NCI-H1436 (cell line): ENCODE measurements at places on chromosomes 1 and 21.

- DNase-seq = no peak
Observed at GRCh38 chr1:207397525-207397926, 56.6 kb upstream of the CR2 start.

DNA sequence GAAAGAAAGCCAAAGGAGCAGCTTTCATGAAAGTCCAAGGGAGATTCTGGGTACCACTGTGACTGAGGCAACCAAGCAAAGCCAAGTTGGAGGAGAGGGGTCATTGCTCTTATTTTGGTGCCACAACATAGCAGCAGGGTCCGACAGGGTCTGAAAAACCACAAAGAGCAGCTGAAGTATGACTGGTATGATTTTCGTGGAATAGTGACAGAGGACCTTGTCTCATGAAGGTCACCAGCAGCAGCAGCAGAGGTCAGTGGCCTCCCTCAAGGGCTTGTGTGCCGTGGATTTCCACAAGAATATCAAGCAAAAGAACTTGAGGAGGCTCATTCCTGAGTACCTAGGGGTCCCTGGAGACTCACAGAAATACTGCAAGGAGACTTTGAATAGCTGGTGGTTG is 160.9 kb upstream of the SYT6 start:
- no peak for DNase-seq

DNA sequence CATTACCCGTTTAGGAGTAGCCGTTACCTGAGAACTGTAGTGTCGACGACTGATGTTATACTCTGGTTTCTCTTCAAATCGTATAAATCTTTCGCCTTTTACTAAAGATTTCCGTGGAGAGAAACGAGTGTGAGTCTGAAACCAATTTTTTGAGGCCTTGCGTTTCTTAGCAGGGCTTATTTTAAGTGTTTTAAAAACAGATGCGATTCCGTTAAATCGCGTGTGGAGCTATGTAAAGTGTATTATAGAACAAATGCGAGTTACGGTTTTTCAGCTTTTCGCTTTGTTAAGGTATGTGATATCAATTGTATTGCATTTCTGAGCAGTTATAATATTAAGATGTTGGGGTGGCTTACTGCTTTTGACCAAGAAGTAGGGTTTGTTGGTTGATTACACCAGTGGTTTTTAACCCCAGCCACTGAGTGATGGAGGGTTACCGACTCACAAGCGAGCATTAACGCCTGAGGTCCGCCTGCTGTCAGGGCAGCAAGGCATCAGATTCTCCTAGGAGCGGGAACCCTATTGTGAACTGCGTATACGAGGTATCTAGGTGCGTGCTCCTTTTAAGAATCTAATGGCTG is 18.0 kb downstream of the KIAA2013 start:
- DNase-seq = peak; percentile 96

DNA sequence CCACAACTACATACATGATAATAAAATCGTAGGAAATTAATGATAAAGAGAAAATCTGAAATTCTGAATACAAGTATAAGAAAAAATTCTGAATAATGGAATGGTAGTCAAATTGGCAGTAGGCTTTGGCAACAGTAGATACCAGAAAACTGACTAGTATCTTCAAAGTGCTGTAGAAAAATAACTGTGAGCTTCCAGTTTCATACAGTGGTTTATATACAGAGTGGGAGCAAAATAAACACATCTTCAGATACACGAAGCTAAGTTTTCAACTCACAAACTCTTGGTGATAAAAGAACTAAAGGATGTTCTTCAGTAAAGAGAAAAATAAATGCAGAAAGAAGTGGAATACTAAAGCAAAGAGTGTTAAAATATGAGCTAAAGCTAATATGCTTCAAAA is 173.4 kb downstream of the PPP1R12B start:
- DNase-seq = no peak

DNA sequence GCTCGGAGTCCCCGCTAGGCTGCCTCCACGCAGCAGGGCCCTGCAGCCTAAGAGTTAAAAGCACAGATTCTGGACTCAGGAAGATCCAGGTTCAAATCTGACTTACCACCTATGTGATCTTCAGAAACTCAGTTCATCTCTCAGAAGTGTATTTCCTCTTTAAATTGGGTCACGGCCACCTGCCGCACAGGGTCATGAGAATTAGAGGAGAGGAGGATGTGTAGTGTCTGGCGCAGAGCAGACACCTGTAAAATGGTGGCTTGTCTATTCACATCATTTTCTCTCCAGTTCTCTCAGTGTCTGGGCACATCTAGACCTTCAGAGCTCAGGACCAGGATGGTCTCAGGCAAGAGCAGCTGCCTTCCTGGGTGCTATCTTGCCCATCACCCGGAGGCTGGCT is 45.8 kb downstream of the PTPRF start:
- no peak for DNase-seq

DNA sequence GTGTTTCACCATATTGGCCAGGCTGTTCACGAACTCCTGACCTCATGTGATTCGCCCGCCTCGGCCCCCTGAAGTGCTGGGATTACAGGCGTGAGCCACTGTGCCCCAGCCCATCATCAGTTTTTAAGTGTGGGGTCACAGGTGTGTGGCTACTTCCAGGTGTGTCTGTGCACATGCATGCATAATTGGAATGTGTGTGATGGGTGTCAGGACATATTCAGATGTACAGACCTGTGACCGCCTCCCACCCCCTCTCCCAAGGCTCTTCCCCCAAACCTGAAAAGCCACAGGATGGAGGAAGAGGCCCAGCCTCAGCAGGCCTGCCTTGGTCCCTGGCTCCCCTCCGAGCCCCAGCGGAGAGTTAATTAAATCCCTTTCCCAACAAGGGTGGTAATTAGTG is 37.3 kb upstream of the CSF3R start:
- DNase-seq = peak; percentile 55

GRCh38 chr1:110262846-110263631 is 52.9 kb downstream of the KCNC4 start:
- no peak for DNase-seq
